Activated naive CD4-positive, alpha-beta T cell treated with Interleukin-2 at 50 U/mL for 16 hours (primary cell): ENCODE measurements at places on chromosomes 5 and 9.

GRCh38 chr9:120923620-120924328 lies 2.8 kb downstream of the TRAF1 start:
- no peak for DNase-seq

- no peak for DNase-seq
Observed at GRCh38 chr9:136515276-136515675, 30.6 kb downstream of the NOTCH1 start.

DNA sequence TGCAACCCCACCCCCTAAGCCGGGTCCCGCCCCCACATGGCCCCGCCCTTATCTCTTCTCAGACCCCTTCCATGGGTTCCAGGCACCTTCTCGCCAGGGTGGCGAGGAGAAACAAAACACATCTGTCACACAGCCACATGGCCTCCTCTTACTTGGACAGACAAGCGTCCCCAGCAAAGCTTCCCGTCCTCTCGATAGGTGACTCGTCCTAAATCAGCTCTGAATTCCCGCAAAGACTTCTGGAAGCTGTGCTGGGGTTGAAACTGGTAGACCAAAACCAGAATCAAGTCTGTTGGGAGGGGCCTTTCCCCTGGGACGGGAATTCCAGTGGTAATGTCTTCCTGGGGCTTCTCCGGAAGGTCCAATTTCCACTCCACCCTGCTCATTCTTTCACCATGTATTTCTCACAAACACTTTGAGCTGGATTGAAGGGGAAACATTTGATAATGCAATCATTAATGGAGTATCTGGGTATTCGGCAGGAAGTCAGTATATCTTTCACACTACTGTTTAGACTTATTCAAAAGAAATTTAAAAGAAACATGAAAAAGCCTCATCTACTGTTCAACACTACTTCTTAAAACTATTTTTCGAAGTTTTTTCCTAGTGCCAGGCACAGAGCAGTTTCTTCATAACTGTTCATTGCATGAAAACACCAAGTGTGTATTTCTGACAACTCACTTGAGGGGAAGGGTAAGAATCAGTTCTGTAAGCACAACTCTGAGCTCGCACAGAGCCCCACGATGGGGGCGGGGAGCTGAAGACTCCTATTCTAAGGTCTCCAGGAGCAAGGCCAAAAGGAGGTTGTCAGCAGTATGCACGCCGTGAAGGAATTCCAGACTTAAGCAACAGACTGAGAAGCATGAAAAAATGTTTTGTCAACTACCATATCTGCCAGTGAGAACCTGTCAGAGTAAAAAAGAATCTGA lies 644 bp upstream of the CTNNAL1 start:
- DNase-seq, result no peak

- DNase-seq, result no peak
Observed at GRCh38 chr9:4555236-4555635, 65.0 kb downstream of the SLC1A1 start.

- no peak for DNase-seq
Observed at GRCh38 chr9:104868687-104869404, 59.1 kb downstream of the ABCA1 start.

DNA sequence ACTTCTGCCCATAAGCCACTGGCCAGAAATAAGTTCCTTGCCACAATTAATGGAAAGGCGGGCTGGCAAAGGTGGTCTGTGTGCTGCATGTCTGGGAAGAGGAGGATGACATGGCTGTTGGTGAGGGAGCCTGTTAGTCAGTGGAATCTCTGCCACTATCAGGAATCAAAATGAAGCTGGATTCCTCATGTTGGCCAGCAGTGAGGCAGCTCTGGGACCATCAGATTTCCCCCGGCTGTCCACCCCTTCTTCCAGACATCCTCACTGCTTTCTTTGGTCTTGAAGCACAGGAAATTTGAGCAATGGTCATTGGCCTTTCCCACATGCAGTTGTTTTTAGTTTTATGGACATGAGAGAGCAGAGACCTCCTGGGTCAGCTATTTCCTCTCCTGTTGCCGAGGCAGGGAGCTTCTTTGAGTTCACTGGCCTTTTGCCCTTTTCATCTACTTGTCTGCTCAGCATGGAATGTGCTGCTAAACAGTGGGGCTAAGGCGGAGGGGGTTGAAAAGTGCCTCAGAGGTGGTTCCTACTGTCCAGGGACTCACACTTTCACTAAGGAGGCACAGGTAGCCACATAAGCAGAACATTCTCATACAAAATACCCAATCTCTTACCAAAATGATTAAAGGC lies 34.8 kb upstream of the NEURL1B start:
- no peak for DNase-seq

GRCh38 chr5:55823151-55823796 lies 27.9 kb upstream of the IL31RA start:
- DNase-seq, result no peak
